Fibroblast of upper back skin (primary cell): ENCODE measurements at places on chromosomes 2 and 18.
A peak's percentile ranks its signal among the peaks of the same experiment; 100 is the strongest.

DNA sequence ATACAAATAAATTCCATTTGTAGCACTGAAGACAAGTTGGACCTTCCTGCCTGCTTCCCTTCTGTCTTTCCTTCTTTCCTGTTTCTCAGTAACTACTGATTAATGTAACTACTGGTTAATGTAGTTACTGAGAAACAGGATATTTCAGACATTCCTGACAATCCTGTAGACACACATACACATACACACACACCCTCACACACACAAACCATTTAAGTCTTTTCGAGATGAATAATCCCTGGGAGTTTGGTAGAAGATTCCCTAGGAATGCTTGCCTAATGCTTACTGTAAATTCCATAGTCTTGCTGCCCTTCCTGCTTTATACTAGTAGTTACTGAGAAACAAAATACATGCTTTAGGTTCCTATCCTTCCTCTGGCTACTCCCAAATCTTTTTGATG, 83.9 kb downstream of the PIK3C3 start:
- peak; percentile 97 for DNase-seq

- no peak for DNase-seq
Observed at GRCh38 chr2:11567631-11568031, 33.8 kb downstream of the GREB1 start.

DNA sequence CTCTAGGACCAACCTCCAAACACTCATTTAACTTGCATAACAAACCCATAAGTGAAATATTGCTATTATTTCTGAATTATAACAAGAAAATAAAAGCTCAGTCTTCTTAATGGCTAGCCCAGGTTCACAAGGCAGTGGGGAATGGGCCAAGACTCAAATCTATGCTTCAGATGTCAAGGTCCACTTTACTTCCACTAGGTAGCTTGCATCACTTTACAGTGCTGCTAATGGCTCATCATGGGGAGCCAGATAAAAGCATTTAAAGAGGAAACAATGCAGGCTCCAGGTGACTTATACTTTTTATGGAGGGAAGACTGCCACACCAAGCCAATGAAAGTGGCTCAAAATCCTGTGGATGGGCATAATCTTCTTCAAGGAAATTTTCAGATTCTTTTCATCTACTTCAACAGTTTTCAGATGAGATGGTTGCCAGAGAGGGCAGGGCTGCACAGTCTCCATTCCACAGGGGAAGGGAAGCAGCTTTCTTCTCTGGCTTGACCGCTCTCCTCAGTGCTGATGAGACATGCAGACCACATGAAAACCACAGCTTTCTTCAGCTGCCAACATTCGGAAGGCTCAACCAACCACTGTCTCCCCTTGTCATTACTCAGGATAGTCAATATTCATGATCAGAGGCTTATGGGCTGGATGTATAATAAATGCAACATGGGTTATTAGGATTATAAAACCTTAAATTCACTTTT, 361.9 kb upstream of the MEX3C start:
- DNase-seq = peak; percentile 0

GRCh38 chr2:191923652-191923997, 76.7 kb upstream of the CAVIN2 start:
- DNase-seq = no peak

- DNase-seq = no peak
Observed at GRCh38 chr2:234689911-234690379, 193.1 kb upstream of the ARL4C start.

DNA sequence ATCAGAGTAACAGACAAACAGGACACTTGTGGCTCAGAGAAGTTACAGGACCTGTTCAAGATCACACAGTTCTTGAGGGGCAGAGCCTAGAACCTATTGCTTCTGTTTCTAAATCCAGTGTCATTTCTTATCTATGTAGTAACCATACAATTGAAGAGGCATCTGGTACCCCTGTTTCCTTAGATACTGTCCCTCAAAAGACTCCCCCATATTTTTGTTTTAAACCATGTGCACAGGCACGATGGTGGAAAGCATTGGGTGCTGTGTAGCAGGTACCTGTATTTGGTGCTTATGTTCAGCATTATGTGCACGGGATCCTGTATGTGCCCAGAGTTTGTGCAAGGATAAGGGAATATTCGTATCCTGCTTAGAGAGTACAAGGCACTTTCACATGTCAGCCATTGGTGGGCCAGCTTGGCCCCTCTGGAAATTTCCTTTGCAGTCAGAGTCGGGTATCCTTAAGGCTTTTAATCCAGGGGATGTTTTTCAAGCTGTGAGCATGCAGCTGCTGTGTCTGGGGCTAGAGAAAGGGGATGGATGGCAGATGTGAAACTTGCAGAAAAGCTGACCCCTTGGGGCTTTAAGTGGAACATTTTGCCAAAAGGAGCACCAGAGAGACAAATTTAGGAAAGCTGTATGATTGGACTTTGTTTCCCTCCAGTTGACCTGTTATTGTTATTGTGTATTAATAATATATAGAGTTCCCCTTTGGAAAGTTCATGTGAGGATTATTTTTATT, 2.1 kb downstream of the LBH start:
- no peak for DNase-seq

GRCh38 chr2:236179236-236180075, 11.3 kb upstream of the GBX2 start:
- no peak for DNase-seq

DNA sequence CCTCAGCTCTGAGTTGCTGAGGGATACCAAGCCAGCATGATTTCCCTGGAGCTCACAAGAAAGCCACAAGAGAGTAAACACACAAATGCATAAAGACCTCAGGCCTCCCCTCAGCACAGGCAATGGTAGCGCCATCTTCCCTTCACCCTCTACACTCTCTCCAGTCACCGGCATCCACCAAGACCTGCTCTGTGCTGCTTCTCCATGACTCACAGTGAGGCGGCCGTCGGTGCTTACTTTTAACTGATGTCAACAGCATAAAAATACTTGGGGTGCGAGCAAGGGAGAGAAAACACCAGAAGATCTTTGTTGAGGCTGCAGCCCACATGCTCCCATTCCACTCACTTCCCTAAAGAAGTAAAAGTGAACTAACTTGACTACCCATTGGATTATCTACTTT, 46.7 kb downstream of the L3MBTL4 start:
- no peak for DNase-seq

- no peak for DNase-seq
Observed at GRCh38 chr2:117056376-117056748, 758.1 kb upstream of the DDX18 start.

- DNase-seq = no peak
Observed at GRCh38 chr2:163324677-163325076, 411.1 kb downstream of the FIGN start.

GRCh38 chr18:67854340-67854739, 337.8 kb upstream of the DSEL start:
- no peak for DNase-seq

GRCh38 chr2:126653109-126653508, 2.8 kb upstream of the GYPC start:
- DNase-seq = no peak

- DNase-seq = peak; percentile 60
Observed at GRCh38 chr2:69200107-69200520, 186.9 kb downstream of the GFPT1 start.

DNA sequence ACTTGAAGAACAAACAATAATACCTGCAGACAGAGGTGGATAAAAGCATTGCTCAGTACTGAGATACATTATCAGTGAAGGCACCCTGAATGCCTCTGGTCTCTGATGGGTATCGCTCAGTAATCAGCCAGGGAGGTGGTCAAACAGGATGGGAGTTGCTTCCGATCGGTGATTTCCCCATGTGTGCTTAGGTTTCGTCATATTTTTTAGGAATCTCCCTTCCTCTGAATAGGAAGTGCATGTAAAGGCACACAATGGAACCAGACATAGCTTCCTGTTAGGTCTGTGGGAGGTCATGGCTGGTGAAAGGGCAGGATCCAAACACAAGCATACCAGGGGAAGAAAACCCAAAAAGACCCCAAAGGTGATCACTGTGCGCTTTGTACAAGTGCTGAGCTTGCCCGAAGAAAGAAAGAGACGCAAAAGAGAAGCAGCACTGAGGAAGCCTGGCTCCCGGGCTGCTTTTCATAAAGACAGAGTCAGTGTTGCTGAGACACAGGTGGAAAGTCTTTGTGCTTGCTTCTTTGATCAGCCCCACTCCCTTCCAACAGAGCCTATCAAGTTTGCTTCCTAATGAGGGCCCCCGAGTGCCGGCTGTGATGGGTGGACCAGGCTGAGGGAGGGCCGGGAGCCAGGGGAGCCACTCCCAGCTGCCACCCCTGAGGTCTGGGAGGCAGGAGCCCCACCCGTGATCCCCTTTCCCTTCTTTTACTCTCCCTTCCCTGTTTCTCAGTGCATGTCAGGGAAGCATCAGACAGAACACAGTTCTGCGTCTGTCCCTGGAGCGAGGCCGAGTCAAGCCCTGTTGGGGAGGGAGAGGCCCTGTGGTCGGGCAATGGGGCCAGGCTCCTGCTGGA, 138.2 kb downstream of the SH3RF3 start:
- peak; percentile 32 for DNase-seq
